Stimulated activated naive CD8-positive, alpha-beta T cell treated with anti-CD3 and anti-CD28 coated beads, Interleukin-15, Interleukin-2, amounts not matched to agents 100 U/mL and 50 U/mL, for 24 hours (primary cell): ENCODE measurements at places on chromosomes 16 and 17.

- no peak for DNase-seq
Measured at GRCh38 chr17:45437465-45438283, 5.0 kb upstream of the ARHGAP27 start.

- DNase-seq: no peak
Measured at GRCh38 chr16:1081734-1082265, 9.3 kb downstream of the SSTR5 start.

GRCh38 chr17:75836605-75837004 is 7.6 kb downstream of the UNC13D start:
- DNase-seq: no peak

- DNase-seq: no peak
Measured at GRCh38 chr17:65511316-65511715, 50.1 kb downstream of the AXIN2 start.

DNA sequence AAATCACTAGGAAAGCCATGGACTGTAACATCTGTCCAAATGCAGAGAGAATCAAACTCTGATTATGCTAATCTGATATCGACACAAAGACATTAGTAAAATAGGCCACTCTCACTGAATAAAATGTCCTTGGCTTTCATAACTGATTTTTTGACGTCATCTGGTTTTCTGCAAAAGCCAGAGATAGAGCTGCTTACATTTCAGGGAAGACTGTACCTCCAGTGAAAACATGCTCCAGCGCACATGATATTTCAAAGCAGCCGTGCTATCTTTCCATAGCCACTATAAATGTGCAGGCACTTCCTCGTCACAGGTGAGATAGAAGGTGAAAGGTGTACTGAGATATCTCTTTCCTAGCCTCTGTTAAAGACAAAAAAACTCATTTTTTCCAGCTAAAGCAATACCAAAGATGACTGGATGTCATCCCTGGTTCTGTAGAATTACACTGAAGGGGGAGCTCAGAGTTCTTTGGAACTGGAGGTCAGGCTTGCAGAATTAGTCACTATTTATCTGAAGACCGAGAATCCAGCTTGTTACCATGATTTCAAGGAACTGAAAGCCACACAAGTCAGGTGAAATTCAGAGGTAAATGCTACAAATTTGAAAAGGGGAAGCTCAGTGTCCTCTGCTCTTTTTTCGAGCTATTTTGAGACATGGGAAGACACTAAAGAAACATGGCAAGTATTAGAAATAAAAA is 249.5 kb downstream of the CA10 start:
- DNase-seq: no peak

- DNase-seq: no peak
Measured at GRCh38 chr17:1078831-1079561, 82.1 kb downstream of the TIMM22 start.

DNA sequence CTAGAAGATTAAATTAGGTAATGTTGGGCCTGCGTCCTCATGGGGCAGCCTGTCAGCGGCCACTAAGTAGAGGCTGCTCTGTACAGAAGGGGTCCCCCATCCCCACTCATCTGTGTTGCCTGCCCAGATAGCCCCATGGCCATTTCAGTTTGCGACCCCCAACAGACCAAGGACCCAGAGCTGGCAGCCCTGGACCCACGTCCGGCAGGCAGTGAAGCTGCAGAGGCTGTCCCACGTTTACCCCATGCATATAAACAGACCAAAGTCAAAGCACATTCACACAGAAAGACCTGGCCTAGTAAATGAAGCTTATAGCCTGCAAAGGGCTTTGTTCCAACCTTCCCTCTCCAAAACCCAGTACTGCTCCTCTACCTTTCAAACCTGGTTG is 4.6 kb downstream of the PDF start:
- no peak for DNase-seq

GRCh38 chr17:43338886-43339516 is 59.8 kb upstream of the ARL4D start:
- DNase-seq: peak; percentile 72

- no peak for DNase-seq
Measured at GRCh38 chr16:51237861-51238378, 86.8 kb upstream of the SALL1 start.

DNA sequence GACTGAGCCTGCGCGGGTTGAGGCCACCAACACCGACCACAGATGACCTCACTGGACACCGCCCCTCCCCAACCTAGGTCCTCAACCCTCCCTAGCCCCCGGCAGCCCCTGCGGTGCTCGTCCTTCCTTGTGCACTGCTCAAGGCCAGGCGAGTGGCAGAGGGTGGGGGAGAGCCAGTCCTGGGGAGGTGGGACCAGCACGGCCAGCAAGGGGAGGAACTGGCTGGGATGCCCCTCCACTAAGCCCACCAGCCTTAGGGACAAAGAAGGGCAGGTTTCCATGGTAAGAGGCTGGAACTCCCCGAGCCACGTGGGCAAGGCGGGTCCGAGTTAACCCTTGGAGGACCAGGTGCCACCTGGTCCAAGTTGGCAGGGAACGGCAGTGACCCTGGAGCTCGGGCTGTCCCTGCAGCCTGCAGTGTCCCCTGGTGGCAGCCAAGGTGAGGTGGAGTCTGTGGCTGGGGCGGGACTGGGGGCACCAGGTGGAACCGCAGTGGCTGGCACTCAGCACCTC is 9.2 kb downstream of the FSCN2 start:
- peak; percentile 55 for DNase-seq

DNA sequence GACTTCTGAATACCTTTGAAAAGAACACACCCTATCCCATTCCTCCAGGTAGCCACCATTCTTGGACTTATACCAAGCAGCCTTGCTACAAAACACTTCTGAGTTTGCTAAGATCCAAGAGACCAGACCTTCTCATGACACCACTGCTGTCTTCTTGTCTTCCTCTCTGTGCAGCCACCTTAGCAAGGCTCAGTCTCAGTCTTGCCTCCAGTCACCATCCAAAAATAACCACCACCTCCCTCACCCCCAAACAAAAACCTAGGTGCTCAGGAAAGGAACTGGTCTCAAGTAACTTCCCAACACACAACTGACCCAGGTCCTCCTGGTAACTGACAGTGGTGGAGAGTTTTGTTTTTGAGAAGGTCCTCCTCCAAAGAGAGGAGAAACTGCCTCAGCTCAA is 90.9 kb upstream of the CORO6 start:
- no peak for DNase-seq

DNA sequence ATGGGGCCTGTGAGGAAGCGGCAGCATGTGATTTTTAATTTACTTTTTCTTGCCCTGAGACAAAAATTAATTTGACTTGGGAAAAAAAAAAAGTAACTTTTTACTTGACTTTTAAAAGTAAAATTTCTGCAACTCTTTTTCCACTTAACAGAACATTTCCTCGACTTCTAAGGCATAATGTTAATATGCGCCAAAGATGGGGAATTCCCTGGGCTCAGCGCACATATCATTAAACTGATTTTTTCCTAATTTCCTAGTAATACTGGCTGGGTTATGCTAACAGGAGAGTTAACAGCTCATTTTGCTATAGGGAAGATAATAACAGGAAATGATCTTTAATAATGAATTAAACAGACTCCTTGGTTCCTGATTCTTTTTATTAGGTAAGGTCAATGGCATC is 120.6 kb upstream of the CDH5 start:
- no peak for DNase-seq

GRCh38 chr17:38735161-38735997 is 5.2 kb downstream of the CISD3 start:
- peak; percentile 87 for DNase-seq

DNA sequence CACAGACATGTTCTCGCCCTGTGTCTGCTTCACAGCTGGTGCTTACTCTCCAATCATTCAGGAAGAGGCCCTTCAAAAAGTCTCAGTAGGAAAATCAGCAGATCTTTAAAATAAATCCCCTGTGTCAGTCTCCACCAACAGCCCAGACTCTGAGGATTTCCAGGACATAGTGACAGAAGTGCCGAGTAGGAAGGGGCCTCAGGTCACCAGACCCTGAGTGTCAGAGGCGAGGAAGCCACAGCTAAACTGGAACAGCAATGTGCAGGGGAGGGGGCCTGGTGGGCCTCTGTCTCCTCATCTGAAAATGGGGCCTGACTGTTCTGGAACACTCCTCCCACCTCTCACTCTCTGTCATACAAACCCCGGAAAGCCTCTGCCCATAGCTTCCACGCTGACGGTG is 6.3 kb downstream of the CACNG4 start:
- no peak for DNase-seq

DNA sequence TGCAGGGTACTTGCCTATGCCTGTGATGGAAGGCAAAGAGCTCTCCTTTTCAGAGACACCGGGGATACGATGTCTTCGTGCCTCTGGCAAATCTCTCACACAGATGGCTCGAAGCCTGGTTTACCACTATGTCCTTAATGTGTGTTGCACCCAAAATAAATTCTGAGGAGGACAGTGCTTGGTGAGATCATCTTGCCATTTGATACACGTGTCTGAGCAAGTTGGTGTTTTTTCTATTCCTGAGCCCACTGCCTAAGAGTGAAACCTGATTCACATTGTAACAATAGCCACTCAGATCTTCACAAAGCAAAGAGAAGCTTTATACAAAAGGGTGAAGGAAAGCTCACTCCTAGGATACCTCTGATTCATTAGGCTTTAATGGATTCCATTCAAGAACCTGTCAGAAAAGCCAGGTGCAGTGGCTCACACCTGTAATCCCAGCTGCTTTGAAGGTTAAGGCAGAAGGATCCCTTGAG is 33.1 kb upstream of the AKAP1 start:
- DNase-seq: no peak

GRCh38 chr17:69908626-69909368 is 166.2 kb upstream of the KCNJ16 start:
- DNase-seq: no peak

DNA sequence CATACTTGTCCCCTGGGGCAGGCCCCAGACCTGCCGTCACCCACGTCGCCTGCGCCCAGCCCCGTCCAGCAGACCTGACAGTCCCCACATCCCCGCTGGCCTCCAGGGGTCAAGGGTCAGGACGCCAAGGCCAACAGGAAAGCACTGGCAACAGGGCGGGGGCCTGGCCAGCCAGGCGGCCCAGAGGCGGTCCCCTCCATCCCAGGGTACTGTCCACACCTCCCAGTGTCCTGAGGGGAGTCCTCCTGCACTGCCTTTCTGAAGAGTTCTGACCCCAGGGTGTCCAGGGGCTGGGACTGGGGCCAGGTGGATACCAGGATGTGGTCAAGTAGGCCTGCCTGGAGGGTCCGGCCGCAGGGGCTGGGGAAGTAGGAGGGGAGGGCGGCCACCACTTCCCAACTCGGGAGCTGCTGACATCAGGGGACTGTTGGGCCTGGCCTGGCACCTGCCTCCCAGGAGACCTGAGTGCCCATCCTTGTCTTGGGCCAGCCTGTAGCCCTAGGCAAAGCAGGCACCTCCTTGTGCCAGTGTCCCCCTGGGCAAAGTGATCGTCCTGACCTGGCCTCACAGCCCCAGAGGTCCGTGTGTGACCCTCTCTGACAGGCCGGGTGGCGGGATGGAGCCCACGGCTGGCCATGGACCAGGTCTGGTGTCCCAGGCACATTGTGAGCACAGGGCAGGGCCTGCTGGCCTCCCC is 6.7 kb upstream of the AXIN1 start:
- no peak for DNase-seq

GRCh38 chr17:77034677-77035424 is 105.9 kb upstream of the SEC14L1 start:
- no peak for DNase-seq

DNA sequence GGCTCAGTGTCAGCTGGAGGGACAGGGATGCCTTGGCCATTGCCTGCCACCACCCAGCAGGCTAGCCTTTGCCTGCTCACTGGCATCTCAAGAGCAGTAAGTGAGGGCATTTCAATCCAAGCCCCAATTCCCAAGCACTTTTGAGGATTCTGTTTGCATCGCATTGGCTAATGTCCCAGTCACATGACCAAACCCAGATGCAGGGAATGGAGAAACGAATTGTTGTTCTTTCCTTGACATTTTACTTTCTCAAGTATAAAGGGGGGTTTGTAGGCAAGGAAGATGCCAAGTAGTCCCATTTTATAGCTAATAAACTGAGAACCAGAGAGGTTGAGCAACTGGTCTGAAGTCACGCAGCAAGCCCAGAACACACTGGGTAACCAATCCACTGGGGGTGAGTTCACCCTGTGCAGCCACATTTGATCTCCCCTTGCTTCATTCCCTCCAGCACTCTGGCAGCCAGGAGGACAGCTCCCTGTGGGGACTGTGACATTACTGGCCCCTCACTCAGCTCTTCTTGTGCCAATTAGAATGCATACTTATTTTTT is 193.8 kb upstream of the CACNG3 start:
- no peak for DNase-seq

DNA sequence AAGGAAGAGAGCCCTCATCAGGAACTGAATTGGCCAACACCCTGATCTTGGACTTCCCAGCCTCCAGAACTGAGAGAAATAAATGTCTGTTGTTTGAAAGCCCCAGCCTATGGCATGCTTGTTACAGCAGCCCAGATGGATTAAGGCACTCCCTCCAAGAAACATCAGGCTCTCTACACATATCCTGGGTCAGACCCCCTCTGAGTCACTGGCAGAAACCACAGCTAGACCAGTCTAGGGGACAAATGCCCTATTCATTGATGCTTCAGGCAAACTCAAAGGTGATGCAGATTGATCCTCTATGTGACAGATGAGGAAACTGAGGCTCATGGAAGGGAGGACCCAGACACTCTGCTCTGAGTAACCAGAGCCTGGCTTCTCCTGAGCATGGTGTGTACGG is 116.8 kb downstream of the WSCD1 start:
- DNase-seq: no peak

DNA sequence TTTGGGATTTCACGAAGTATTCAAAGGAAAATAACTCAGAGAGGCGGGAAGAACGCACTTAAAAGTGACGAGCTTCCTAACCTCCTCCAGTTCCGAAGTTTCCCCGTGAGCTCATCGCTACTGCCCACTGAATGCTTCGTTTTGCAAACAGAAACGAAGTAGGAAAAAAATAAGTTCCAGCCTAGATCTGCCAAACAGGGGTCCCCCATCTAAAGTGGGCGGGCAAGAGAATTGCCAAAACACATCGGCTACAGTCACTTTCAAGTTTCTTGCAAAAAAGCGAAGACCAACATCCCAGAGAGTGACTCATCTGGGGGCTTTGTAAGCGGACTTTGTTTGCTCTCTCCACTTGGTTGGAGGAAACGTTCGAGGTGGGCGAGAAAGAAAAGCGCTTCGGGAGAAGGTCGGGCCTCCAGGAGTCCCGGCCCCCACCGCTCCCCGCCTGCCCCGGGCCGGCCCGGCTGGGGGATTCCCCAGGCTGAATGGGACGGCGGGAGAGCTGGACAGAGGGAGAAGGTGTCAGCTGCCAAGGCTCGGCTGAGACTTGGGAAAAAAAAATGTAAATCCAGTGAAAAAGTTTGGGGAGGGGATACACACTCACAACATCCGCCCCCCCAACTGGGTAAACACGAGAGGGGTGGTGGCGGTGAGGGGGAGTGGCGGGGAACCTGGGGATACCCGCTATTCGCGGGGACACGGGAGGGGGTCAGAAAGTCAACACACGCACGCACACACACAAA is 1.0 kb downstream of the VEZF1 start:
- peak; percentile 63 for DNase-seq

DNA sequence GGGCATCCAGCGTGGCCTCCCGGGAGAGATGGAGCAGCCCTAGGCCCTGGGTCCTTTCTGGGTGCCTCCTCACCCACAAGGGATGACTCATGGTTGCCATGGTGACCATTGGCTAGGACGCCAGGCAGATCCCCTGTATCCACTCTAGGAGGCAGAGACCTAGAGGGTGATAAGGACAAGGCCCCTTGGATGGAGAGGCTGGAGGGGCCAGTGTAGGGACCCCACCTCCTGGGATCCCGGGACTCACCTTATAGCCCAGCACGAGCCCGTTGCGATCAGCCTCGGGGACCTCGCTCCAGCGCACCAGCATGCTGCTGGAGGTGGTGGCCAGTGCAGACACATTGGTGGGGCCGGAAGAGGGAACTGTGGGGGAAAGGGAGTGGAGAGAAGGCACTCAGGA is 82.2 kb upstream of the CDC42EP4 start:
- no peak for DNase-seq

GRCh38 chr16:25066747-25067631 is 44.6 kb upstream of the LCMT1 start:
- peak; percentile 88 for DNase-seq
